ENCODE measurements at places on chromosomes 11 and 22.
A peak's percentile ranks its signal among the peaks of the same experiment; 100 is the strongest.

DNA sequence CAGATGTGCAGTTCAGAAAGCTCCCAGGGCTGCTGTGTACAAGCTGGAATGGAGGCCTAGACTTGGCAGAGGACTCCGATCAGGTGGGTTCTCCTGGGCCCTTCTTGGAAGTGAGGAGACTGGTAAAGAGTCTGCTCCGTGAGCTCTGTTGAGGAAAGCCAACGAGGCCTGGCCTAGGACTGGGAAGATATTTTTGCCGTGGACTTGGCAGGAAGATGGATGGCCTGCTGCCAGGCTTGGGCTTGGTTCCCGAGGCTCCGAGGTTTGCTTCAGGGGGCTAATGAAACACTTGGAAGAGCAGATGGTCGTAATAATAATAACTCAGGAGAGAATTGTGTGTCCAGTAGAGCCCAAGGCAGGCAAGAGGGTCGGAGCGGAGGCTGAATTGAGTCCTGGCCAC lies 3.9 kb downstream of the GALR3 start:
- DNase-seq, result no peak

- no peak for DNase-seq
These were observed 113.1 kb downstream of the BLID start for GRCh38 chr11:122002926-122003325.

DNA sequence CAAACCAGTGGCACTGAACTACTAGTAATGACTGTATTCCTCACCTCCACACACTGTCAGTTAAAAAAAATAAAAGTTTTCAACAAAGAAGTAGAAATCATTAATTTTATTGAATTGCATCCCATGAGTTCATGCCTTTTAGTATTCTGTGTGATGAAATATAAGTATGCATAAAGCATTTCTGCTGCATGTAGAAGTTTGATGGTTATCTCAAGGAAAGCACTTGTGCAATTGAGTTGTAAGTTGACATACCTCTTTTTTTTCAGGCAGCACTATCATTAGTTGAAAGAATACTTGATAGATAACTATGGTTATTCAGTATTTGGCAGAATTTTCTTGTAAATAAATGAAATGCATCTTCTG lies 104.4 kb downstream of the STIM1 start:
- DNase-seq, result no peak

GRCh38 chr11:114167771-114168448 lies 108.4 kb downstream of the ZBTB16 start:
- DNase-seq, result no peak

GRCh38 chr11:67043572-67044349 lies 12.9 kb upstream of the RHOD start:
- no peak for DNase-seq

GRCh38 chr11:112085822-112086421 lies 634 bp downstream of the TIMM8B start:
- peak; percentile 64 for DNase-seq

All from activated CD8-positive, alpha-beta T cell treated with anti-CD3 and anti-CD28 coated beads, Interleukin-2, amount 10 ng/mL, durations not matched to agents 7 days and 5 days (primary cell).